Thyroid gland (tissue), 4 donors: ENCODE measurements at places on chromosomes 13 and 19. TPM values are rescaled to one million over a fixed set of nuclear protein-coding genes. Genes with fewer than 3 reads are reported as not detected.

Gene UGGT2
- total RNA-seq, result 159 TPM

Gene CEACAM16
- 0.40 TPM for total RNA-seq

Gene ZNF135
- total RNA-seq, result 17.9 TPM

Gene PLPP2
- 27.3 TPM for total RNA-seq

Gene CDC34
- total RNA-seq, result 44.8 TPM

Gene CERS4
- 130 TPM for total RNA-seq

Gene C19orf44
- total RNA-seq, result 10.1 TPM

Gene WDR87
- not detected for total RNA-seq

Gene XRCC1
- 29.6 TPM for total RNA-seq

Gene DAND5
- not detected for total RNA-seq

DNA sequence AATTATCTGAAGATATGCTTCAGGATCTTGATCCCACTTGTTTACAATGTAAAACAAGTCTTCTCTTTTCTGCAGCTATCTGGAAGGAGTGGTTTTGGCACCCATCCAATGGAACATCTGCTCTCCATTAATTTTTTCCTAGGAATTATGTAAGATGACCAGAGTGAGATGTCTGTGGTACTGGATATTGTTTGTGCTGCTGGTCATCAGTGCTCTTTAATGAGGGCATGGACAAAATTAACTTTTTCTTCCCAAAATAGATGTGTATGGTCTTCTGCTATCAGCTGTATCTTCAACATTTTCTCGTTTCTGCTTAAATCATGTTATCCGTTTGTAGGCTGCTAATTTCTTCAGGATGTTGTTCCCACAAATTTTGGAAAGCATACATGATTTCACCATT, 415.4 kb upstream of the KLHL1 start:
- DNase-seq, result no peak

DNA sequence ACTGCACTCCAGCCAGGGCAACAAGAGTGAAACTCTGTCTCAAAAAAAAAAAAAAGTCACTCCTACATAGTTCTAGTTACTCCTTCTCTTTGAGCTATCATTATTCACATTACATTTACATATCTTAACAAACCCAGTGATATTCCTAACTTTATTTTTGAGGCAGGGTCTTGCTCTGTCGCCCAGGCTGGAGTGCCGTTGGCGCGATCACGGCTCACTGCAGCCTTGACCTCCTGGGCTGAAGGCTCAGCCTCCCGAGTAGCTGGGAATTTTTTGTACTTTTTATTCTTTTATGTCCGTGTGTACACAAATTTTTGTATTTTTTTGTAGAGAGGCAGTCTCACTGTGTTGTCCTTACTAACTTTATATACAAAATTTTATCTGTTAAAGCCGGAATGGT, 587 bp upstream of the RPS15 start:
- DNase-seq, result no peak

DNA sequence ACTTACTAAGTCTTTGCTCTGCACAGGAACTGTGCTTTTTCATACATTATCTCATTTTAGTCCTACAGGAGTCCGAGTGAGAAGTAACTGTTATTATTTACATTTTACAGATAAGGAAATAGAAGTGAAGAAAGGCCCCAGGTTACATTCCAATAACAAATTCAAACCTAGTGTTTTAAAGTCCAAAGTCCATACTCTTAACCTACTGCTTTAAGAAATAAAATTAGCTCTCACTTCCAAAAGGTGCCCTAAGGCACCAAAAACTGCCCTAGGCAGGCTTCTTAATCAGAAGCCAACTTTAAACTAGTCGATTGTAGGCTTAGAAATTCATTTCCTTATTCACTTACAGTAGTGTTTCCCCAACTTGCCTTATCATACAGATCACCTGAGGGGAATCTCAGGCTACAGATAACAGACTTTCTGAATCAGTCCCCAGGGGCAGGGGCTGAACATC, 555.9 kb downstream of the DIAPH3 start:
- DNase-seq, result no peak

DNA sequence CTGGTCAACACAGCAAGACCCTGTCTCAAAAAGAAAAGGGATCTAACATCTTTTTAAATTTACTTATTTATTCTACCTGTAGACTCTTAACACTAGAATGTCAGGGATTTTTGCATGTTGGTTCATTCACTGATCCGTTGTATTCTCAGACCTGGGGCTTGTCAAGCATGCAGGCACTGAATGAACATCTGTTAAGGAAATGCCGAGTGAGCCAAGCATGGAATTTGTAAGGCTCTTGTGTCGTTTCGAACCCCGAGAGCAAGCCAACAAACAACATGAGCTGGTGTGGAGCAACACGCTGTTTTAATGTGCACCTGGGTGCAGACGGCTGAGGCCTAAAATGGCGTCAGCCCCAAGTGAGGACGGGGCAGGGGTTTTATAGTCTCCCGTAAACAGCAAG, 10.0 kb upstream of the OR1M1 start:
- no peak for DNase-seq

DNA sequence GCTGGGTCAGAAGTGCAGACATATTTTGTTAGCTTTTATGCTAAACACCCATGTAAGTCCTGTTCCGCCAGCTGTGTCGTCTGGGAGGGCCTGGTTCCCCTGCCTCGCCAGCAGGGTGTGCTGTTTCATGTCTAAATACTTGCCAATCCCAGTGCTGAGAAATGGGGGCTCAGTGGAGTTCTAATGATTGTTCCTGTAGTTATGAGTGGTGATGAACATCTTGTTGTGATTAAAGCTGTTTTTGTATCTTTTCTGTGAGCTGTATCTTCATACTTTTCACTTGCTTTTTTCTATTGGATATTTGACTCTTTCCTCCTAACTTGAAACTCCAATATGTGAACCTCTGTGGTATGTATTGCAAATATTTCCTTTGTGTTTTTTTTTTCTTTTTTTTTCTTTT, 32.7 kb downstream of the KDM4B start:
- peak; percentile 33 for DNase-seq

DNA sequence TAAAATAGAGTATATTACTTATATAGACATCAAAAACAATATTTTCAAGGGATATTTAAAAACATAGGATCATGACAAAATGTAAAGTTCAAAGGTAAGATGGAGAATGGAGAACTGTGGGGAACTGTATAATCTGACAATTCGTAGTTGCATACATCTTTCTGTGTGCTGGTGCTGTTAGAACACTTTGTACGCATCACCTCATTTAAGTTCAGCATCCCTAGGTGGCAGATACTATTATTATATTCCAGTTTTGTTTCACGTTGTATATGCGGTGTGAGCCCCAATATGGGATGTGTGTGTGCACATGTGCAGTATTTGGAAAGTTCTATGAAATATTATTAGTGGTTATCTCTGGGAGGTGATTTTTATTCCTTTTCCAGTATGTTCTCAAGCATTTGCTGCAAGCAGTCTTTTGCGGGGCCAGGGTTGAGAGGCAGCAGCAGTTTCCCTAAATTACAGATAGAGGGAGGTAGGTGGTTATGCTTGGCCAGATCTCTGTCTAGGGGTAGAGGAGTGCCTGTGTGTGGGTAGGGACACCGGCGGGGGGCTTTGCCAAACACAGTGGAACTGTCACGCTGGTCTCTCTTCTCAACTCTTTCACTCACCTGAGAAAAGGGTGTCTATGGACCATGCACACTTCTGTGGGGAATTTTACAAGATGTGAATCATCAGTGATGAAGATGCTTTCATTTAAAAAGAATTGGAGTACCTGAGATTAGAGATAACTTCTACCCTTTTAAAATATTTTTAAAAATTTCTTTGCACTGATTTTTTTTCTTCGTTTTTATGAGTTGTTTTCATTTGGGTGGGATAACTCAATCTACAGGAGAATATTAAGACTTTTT, 55.6 kb upstream of the ALOX5AP start:
- DNase-seq, result no peak

GRCh38 chr13:25890671-25891212, 161.1 kb downstream of the SHISA2 start:
- DNase-seq, result no peak

DNA sequence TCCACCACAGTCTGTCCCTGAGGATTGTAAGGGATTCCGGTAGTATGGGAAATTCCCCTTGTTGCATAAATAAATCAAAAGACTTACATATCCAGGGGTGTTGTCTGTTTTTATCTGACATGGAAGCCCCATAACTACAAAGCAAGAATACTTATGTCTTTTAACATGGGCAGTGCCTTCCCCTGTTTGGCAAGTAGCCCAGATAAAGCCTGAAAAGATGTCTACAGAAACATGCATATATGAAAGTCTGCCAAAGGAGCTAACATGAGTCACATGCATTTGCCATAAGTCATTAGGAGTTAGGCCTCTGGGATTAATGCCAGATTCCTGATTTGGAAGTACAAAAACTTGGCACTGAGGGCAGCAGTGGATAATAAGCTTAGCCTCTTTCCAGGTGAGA, 62.1 kb downstream of the ZNF737 start:
- DNase-seq, result peak; percentile 19

DNA sequence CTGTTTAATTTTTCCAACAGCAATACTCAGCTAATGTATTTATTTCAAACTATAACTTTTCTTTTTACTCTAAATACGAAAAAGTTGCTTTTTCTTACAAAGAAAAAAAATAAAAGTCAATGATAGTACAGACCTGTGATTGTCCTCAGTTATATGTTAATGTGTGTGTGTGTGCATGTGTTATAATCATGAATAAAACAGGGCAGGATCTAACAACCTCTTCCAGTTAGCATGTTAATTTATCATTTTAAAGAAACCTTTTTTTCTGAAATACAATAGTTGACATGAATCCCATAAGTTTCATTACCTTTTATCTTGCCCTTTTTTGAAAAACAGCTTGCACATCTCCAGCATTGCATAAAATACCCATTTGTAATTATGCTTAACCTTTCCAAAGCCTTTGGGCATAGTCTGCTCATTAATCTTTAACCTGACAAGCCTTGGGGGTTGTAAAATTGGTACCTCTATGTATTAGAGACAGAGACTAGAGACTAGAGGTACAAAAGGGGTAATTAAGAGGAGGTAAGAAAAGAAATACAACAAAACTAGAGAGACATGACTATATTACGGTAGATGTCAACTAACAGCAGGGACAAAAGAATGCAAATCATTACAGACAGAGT, 828.1 kb downstream of the OLFM4 start:
- no peak for DNase-seq

DNA sequence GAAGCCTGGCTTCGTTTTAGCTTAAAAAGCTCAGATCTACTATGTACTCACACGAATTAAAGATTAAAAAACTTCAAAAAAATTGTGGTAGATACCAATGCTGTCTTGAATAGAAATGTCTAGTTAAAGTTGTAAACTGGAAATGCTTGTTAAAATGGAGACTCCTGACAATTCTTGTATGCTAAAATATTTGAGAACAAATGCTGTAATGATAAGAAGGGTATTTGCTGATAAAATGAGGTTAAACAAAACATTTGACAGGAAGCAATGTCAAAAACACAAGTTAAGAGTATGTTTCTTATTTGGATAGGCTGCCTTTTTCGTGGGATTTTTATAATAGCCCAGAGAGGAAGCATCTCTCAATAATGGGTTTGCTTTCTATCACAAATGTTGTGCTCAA, 48.0 kb upstream of the POSTN start:
- DNase-seq, result no peak

- DNase-seq, result no peak
These were observed 25.1 kb downstream of the FPR3 start for GRCh38 chr19:51820011-51820410.

GRCh38 chr19:6473647-6474046, 7.9 kb downstream of the DENND1C start:
- no peak for DNase-seq

DNA sequence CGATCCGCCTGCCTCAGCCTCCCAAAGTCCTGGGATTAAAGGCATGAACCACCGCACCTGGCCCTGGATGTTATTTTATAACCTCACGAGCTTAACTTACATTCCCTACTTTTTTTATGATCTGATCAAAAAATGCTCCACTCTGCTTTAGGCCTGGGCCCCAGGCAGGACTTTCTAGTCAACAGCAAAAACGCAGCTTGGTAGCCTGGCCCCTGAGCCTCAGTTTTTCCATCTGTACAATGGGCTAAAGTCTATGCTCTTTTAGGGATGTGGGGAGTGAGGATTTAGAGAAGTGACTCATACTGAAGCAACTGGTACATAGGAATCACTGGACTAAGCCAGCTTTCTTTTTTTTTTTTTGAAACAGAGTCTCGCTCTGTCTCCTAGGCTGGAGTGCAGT, 11.9 kb upstream of the PIK3R2 start:
- DNase-seq, result no peak

GRCh38 chr19:54418030-54418929, 3.0 kb downstream of the TTYH1 start:
- DNase-seq, result no peak

- DNase-seq, result no peak
These were observed 61.7 kb downstream of the SPRYD7 start for GRCh38 chr13:49874430-49874829.

GRCh38 chr13:109241160-109241559, 545.2 kb downstream of the IRS2 start:
- no peak for DNase-seq

DNA sequence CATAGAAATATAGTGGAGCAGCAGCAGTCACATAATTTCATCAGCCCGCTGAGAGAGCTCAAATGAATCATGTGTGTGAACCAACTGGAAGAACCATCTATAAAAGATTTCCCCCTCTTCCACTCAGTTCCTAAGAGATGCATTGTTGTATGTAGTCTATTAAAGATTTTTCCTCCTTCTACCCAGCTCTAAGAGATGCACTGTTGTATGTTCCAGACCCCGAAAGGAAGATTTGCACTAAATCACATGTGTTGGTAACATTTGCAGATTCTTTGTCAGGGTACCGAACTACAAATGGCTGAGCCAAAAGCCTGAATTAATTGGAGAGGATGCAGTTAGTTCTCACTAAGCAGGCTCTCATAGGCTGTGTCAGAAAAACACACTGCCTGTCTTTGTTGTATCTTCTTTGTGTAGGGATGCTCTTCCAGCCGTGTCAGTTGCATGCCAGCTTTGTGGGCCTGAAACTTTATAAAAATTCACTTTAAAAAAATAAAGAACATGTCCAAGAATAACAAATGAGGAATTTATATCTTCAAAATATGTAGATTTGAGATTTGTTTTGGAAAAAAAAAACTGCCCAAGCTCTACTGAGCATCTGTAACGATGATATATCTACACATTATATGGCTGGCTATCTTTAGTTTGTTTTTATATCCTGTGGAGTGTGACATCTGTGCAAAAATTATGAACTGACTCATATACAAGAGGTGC, 223.1 kb downstream of the MZT1 start:
- no peak for DNase-seq
